Stimulated activated CD8-positive, alpha-beta memory T cell treated with anti-CD3 and anti-CD28 coated beads, Interleukin-12 subunit alpha, Interleukin-12 subunit beta, amount 100 ng/mL, for 4 hours (primary cell): ENCODE measurements at places on chromosomes 6 and 20.

DNA sequence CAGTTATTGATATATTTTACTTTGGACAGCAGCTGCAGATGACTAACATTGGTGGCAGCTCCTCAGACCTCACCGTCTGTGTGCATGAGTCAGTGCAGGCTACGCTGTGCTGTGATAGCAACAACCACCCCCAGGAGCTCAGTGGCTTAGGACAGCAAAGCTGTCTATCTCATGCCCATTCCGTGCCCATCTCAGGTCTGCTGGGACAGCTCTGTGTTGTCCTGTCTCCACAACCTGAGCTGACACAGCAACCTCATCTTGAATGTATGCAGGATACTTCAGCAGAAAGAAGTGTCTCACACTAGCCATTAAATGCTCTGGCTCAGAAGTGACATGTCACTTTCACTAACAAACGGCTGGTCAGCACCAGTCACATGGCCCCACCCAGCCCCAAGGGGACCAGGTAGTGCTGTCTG is 47.7 kb downstream of the BANF2 start:
- DNase-seq, result no peak

- no peak for DNase-seq
Measured at GRCh38 chr6:34459899-34460593, 5.8 kb upstream of the PACSIN1 start.

GRCh38 chr20:33162753-33163152 is 5.2 kb upstream of the BPIFA2 start:
- DNase-seq, result no peak

DNA sequence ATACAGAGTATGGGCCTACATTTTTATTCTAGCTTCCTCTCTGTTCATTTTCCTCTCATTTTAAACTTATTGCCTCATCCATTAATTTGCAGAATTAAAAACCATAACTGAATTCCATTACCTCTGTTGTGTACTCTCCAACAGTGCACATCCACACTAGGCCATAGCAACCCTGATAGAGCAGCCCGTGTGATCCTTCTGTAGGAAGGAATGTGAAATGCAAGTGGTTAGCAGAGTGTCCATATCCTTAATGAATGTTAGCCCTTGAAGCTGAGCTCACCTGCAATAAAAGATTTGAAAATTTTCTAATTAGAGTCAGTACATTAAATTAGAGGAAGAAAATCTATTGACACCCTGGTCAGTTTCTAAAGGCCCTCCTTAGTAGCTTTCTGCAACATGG is 6.5 kb upstream of the GRIK2 start:
- no peak for DNase-seq

DNA sequence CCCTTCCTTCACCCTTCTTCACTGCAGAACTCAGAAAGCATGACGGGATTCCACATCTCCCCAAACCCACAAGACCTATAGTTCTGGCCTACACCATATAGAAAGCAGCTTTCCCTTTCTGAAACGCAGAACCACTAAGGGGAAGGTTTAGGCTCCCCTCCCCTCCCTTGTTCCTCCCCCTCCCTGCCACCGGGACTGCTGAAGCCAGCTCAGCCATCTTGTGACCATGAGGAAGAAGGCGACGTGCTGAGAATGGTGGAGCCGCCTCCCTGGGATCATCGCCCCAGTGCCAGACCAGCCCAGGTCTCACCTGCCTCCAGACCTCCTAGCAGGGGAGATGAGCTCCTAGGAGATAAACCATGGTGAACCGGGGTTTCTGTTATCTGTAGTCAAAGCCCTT is 19.6 kb downstream of the SERPINB6 start:
- no peak for DNase-seq

DNA sequence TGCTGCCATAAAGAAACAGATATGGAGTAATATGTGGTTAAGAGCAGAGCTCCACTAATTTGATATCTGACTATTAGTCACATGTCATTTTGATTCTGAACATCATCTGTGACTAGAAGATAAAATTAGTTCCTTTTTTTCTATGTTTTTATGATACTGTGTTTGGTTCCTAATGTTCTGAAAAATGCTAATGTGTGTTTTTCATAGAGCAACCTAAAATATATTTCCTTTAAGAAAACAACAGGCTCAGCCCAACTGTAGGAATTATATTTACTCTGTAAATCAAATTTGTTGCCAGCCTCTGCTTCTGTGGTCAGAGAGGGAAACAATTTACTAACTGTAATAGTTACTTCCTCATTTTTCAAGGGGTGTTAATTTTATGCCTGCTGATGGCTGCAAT is 33.3 kb upstream of the TXLNB start:
- no peak for DNase-seq

DNA sequence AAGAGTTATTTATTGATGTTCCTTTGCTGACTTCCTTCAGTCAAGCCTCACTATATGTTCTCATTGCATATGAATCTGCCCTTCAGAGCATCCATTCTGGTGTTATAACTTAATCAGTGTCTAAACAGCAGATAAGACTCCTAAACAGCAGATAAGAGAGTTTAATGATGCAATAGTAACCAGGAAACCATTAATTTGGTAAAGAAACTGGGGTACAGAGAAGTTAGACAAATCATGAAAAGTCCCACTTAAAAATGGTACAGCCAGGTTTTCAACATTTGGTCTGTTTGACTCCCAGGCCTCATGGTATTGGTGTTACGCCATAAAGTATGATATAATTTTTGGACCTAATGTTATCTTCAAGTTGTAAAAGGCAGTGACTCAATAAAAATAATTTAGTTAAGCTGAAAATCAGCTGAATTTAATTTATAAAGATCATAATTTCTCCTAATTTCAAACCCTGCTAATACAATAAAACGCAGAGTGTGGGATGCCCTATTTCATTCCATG is 127.4 kb upstream of the DST start:
- no peak for DNase-seq

DNA sequence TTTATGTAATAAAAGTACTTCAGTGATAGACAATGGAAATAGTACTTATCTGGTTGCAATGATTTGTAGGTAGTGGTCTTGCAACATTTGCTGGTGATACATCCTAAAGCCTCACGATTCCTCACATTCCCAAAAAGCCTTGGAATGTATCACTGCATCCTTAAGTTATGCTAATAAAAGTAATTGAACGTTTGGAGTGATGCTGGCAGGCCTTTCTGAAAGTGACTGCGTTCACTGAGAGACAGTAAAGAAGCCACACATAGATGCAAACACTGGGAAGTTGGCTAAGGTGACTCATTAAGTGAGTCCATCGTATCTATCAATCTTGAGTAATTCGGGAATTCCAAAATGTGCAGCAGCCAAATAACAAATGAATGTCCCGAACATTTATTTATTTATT is 444.1 kb upstream of the SOX4 start:
- no peak for DNase-seq

DNA sequence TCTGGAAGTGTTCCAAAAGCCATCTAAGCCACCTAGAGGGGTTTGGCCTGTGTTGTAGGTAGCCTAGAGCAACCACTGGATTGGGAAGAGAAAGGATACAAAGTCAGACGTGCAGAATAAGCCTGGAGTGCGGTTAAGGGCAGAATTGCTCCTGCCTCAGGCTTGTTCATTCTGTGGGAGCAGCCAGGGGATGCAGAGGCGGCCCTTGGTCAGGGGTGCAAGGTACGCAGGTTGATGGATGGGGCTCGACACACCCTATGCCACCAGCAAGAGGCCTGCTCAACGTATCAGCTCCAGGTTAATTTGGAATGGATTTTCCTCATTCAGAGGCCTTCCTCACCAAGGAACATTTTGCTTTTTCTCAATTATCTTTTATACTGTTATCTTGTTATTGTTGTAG is 129.8 kb downstream of the SLC23A2 start:
- DNase-seq, result no peak
